ENCODE measurements at places on chromosomes 4 and X.
A peak's percentile ranks its signal among the peaks of the same experiment; 100 is the strongest.

DNA sequence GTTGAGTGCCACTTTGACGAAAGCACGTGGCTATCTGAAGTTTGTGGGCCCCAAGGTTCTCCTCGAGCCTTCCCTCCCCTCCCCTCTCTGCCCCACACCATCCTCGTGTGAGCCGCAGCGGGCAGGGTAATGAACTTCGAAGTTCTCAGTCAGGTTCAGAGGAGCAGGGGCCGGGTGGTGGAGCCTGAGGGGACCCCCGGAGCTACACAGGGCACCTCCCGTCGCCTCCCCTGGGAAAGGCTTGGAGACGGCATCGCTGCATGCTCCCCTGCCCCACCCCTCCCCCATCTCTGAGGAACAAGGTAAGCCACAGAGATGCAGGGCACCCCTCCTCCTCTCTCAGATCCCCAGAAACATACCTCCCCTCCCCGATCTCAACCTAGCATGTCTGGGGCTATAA is 2.8 kb upstream of the NKX1-1 start:
- DNase-seq = no peak

DNA sequence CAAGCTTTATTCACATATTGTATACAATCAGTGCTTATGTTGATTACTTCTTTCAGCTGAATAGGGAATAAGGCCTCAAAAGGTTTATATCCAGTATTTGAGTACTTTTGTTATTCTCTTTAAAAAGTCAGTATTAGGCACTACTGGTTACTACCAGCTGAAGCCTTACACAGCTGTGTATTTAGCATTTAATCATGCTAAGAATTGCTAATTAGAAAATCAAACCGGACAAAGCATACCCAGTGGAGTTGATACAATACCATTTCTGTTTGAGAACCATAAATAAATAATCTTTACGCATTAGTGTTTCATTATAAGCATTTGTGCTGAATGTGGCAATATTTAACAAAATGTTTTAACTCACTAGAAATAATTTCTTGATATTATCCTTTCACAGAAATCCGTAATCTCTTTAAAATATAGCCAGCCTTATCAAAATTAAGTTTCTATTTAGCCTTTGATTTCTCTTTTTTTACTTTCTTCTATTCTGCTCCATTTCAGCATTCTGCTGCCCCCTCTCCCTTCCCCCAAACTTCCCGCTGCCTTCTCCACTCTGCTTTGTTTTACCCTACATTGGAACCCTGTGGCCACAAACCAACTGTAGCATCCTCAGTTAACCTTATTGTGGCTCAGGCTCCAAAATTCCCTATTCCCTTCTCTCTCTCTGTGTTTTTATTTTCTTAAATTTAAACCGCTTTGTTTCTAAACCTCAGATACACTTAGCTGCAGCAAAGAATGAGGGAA is 37.8 kb downstream of the UGT8 start:
- DNase-seq = no peak

DNA sequence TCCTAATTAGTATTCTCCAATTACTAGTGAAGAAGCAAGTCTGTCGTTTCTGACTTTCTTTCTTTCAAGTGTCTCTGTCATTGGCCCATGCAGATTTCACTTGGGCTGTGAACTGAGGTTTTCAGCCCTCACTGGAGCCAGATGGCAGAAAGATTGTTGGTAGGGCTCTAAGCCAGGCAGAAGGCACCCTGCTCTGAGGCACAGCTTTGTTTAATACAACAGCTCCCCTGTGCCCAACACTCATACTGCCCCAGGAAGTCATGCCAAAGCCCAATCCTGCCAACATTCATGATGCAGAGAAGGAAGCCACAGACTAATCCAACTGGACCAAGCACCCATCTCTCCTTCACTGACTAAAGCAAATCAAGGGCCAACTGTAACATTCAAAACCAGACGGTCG is 117.1 kb upstream of the FRG1 start:
- DNase-seq = no peak

DNA sequence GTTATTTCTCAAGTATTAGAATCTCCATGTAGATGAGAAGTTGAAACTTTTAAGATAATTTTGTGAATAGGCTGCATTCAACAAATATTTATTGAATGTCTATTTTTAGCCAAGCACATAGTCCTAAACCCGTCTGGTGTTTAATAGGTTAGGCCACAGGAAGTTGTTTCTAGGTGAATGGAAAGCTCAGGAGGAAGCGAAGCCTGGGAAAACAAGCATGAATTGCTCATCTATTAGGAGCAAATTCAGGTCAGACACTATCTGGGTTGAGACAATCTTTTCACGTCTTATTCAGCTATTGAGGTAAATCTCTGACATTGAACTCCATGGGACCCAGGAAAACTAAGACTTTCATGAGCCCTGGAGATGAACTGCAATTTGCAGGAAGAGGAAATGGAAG is 43.1 kb upstream of the FREM3 start:
- DNase-seq = peak; percentile 10

GRCh38 chrX:7132335-7133049 is 15.0 kb upstream of the STS start:
- no peak for DNase-seq

DNA sequence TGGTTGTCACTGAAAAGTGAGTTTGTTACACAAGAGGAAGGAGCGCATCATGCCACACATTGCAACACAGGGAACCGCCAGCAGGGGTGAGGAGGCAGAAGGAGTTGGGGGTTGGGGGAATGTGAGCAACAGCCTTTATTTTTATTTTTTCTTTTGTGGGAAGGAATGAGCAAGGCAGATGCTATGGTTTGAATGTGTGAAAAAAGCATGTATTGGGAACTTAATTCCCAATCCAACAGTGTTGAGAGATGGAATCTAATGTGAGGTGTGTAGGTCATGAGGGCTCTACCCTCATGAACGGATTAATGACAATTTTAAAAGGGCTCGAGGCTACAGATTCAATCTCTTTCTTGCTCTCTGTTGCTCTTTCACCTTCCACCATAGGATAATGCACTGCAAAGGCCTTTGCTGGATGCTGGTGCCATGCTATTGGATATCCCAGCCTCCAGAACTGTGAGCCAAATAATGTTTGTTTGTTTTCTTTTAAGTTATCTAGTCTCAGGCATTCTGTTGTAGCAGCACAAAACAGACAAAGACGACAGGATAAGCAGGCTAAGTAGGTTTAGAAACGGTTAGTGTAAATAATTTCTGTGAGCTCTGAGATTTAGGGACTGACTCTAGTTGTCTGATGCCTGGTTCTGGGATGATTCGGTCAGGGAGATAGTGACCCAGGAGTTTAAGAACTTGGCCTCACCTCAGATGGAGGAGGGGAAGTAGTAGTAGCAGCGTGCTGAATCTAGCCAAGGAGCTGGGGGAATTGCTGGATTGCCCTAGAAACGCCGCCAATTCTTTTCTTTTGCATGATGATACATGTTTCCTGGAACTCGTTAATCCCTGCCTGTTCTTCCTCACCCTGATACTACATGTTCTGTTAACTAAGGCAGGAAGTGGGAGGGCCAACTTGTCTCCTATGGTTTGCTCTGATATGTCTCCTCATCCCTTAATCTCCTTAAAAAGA is 156.6 kb upstream of the CTSO start:
- DNase-seq = no peak

GRCh38 chrX:6645216-6645615 is 110.3 kb upstream of the VCX3A start:
- DNase-seq = no peak

DNA sequence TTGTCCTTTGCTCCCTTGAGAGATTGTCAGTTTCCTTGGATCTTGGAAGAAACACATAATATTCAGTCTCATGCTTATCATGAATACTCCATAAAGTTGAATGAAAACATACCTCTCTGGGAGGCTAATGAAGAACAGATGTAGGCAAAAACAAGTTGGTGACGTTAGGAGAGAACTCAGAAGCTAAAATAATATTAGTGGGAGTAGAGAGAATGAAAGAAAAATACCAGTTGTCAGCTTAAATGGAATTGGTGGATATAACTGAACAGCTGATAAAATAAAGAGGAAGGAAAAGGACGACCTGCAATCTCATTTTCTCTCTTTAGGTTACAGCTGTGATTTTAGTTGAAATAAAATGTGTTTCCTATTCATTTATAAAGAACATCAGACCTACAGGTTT is 124.8 kb downstream of the SNCA start:
- no peak for DNase-seq

- DNase-seq = peak; percentile 25
Measured at GRCh38 chr4:304969-305680, at the start of gene ZNF732. Gene ZNF732, minus strand, starts transcription at chr4:305474. Its CDS starts 164 bp downstream, at chr4:305310.

DNA sequence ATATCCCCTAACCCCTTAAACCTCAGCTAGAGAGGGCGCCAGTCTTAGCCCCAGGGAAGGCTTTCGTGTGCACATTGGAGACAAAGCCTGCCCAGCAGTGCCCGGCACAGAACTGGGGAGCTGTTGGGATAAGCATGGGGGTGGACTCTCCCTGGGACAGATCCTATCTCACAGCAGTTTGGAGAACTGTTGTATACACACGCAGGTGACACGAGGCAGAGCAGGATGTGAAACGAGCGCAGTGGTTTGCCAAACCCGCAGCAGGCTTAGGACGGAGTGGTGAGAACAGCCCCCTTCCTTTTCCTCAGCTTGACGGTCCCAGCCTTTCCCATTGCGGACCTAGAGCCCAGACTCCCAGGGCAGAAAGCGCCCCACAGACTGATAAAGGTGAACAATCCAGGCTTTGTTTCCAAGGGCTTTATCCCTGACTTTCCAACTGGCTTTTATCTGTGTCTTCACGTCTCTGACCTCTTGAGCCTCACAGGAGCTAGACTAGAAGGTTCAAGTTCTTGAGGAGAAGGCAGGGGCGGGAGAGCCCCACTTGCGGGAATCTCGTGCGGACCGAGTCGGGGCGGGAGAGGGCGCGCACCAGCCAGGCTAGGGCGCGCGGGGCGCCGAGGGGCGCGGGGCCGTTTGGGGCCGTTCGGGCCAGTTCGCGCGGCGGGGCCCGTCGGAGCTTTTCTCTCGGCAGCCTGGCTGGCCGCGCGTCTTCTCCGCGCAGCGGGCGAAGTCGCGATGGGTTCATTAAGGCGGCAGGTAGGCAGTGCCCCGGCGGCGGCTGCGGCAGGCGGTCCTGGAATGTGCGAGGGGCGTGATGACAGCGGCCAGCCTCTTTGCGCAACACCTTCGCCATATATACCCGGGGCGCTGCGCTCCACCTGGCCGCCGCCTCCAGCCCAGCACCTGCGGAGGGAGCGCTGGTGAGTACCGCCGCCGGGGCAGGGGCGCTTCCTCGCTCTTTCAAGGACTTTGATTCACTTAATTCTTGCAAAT is at the start of gene SLC34A2:
Gene SLC34A2, plus strand, starts transcription at position 881 of the 993 bp plus-strand sequence. CDS start 6,650 bp downstream, outside the sequence.
- no peak for DNase-seq

- DNase-seq = no peak
Measured at GRCh38 chr4:70110917-70111316, 43.1 kb upstream of the PRR27 start.

GRCh38 chrX:13747836-13748235 is 13.3 kb downstream of the OFD1 start:
- DNase-seq = peak; percentile 29

DNA sequence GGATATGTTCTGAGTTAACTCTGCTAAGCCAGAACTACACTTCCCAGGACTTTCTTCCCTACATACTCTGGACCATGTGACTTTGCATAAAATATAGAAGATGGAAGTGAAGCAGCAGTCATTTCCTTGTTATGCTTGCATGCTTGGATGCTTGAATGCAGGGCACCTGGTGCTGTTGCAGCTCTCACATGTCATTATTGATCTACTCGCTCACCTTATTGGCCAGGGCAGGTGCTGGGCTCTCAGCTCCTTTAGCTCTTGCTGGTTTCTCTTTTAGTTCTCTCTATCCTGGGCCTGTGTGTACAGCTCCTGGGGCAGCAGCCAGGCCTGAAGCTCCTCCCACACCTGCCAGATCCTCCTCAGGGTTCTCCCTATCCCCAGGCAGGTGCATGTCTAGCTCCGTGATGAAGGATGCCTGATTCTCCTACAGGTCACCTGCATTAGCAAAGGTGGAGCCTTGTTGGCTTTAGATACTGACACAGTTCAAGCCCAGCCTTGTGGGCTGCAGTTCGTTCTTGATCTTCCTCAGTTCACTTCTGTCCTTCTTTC is 53.3 kb downstream of the MED28 start:
- no peak for DNase-seq

- no peak for DNase-seq
Measured at GRCh38 chr4:1732911-1733310, 11.6 kb downstream of the TACC3 start.

DNA sequence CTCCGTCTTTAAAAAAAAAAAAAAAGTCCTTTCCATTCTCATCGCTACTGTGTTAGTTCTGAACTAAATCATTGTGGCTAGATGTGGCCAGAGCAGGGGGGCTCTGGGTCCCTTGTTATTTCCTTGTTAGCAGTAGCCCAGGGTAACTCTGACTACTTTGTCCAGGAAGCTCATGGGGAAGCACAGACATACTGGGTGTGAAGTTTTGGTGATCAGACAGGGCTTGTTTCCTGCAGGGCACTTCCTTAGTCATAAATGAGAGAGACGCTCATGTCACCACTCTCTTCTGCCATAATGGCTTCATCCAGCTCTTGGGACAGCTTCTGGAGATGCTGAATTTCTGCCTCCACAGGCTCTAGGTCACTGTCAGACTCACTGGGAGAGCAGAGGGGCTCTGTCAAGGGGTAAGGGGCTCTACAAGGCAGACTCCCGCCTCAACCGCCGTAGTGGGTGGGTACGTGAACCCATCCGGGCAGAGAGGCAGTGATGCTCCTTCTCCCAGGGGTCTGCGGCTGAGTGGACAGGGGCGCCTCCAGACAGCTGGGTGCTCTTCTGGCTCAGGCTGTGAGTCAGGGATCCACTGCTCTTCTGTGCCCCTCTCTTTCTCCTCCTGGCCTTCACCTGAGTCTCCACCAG is 12.9 kb downstream of the STIM2 start:
- DNase-seq = no peak

DNA sequence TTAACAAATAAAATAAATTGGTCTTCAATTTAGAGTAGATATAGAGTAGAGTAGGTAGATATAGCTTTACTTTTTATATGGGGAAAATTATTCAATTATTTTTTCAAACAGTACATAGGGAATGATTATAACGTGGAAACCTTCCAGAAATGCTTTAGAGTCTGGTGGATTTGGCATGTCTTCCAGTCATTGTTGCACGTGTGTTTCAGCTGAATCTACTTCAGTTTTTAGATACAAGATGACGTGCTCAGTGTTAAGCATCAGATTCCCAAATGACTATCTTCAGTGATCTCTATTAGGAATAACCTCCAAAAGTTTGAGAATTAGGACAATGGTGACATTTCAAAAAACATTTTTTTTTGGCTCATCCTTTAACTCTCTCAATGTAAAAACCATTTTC is 616.9 kb downstream of the ANKRD50 start:
- DNase-seq = no peak

DNA sequence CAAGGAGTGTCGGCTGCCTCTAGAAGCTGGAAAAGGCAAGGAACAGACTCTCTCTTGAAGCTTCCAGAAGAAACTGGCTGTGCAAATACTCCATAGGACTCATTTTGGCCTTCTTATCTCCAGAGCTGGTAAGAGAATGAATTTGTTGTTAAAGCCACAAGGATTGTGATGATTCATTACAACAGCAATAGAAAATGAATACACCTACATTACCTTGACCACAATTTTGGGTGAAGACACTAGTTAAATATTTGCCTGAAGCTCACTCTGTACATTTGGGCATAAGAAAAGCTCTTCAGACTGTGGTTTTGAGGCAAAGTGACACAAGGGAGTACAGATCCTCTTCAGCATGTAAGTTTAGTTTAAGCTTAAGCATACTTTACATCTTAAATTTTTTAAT is 134.5 kb upstream of the TLL1 start:
- no peak for DNase-seq

GRCh38 chr4:139978692-139979091 is 175.3 kb downstream of the MAML3 start:
- no peak for DNase-seq
